ENCODE measurements at places on chromosomes 13 and 19.

- no peak for DNase-seq
These were observed 792.4 kb upstream of the SLITRK5 start for GRCh38 chr13:86878781-86879180.

GRCh38 chr13:41053384-41053826, 7.9 kb upstream of the WBP4 start:
- DNase-seq, result peak; percentile 79

DNA sequence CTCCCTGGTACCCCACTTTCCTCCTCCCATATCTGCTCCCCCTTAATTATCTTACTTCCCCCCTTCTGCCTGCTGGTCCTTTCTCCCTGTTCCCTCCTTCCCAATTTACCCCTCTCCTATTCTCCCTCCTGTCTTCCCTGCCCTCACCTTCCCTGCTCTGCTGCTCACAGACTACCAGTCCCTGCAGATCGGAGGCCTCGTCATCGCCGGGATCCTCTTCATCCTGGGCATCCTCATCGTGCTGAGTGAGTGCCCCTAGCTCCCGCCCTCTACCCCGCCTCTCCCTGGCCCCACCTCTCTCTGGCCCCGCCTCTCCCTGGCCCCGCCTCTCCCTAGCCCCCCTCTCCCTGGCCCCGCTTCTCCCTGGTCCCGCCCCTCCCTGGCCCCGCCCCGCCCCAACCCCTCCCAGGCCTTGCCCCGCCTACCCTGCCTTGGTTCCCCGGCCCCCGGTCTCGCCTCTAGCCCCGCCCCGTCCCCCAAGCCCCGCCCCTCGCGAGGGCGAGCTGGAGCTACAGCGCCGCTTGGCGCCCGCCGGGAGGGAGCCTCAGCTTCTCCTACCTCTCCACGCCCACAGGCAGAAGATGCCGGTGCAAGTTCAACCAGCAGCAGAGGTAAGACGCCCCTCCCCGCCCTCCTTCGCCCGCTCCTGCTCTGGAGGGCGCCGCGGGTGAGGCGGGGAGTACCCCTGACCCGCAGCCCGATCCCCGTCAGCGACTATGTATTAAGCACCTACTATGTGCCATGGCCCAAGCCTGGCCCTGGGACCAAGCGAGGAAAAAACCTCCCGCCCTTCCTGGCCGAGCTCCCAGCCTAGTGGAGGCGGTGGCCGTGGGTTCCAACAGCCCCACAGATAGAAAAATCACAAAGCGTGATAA, 1.9 kb upstream of the FXYD7 start:
- peak; percentile 87 for DNase-seq

DNA sequence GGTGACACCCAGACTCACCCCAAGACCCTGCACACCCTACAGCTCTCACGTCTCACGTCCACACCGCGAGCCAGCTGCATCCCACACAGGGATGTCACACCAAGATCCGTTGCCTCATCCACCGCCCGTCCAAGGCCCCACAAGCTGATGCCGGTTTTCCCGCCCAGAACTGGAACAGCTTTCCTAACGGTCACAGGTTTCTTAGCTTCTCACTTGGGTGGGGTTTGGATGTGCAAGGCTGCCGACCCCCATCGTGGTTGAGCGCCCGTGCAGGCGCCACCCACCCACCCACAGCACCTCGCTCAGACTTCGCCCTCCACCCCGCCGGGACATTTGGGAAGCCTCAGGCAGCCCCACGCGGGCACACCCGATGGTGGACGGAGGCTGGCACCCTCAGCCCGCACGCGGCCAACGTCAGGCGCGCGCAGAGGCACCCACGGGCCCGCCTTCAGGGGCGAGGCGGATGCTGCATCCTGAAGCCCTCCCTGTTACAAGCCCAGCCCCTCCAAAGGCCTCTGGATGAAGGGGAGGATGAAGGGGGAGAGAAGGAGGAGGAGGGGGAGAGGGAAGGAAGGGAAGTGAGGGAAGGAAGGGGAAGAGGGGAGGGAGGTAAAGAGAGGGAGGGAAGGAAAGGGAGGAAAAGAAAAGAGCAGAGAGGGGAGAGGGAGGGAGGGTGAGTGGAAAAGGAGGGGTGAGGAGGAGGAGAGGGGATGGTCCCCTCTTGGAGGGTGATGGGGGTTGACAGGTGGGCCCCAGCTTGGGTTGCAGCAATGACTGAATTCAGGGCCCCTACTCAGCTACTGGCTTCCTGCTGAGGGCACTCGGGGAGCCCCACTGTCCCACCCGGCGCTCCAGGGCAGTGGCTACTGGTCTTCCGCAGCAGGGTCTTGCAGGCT, 12.8 kb downstream of the ONECUT3 start:
- DNase-seq, result peak; percentile 39

DNA sequence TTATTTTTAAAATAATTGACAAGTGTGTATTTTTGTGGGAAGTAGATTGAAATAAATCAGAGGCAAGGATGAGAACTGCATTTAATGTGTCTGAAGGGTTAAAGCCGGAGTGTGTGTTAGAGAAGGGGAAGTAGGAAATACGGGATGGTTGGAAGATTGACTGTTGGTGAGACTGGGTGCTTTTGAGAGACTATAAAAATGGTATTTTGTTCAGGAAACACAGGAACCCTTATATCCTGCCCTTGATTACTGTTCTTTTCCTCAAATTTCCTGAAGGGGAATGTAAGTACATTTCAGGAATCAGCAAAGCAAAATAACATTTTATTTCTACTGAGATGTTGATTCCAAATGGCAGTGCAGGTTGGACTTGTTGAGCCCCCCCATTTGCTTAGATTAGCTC, 15.1 kb downstream of the IFT88 start:
- no peak for DNase-seq

- no peak for DNase-seq
These were observed 360.4 kb downstream of the ENOX1 start for GRCh38 chr13:43426355-43426754.

GRCh38 chr13:105773863-105774538, 761.5 kb downstream of the EFNB2 start:
- no peak for DNase-seq

GRCh38 chr13:74048756-74049155, 85.4 kb downstream of the KLF12 start:
- DNase-seq, result no peak

DNA sequence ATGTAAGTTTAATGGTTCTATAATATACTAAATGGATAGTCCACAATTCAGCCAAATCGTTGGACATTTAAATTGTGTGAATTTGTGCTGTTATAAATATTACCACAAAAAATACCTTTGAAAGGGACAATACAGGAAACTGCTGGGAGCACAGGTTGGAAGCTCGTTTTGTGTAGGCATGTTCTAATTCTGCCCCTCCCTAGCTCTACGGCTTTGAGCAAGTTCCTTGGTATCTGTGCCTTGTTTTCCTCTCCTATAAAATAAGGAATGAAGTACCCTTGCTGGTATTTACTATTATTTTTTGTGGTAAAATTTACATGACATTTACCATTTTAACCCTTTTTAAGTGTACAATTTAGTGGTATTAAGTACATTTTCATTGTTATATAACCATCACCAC, 102.6 kb upstream of the SLC7A1 start:
- DNase-seq, result no peak

GRCh38 chr13:109163037-109163379, 533.6 kb downstream of the MYO16 start:
- DNase-seq, result no peak

DNA sequence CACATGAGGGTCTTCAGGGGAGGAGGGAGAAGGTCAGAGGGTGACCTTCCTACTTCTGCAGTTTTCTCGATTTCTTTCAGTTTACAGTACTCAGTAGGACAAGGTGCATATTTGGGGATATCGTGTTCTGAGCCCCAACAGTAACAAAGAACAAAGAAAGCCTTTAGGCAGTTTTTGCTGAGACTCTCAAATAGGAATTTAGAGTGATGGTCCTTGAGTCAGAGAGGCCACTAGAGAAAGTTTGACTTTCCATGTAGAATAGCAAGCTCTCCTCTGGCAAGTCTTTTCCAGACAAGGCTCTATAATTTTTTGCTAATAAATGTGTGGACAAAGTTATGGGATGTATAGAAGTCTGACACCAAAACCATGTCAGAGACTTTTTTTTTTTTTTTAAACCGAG, 194.6 kb downstream of the TM9SF2 start:
- DNase-seq, result no peak

GRCh38 chr19:29418201-29418600, 107.6 kb upstream of the VSTM2B start:
- no peak for DNase-seq

- DNase-seq, result no peak
These were observed 16.9 kb upstream of the BCL3 start for GRCh38 chr19:44731622-44732021.

DNA sequence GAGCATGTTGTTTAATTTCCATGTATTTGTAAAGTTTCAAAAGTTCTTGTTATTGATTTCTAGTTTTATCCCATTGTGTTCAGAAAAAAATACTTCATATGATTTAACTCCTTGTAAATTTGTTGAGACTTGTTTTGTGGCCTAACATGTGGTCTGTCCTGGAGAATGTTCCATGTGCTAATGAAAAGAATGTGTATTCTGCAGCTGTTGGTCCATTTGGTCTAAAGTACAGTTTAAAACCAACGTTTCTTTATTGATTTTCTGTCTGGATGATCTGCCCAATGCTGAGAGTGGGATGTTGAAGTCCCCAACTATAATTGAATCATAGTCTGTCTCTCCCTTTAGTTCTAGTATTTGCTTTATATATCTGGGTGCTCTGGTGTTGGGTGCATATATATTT, 34.9 kb upstream of the TPP2 start:
- no peak for DNase-seq

GRCh38 chr13:74288361-74288911, 154.2 kb upstream of the KLF12 start:
- peak; percentile 66 for DNase-seq

DNA sequence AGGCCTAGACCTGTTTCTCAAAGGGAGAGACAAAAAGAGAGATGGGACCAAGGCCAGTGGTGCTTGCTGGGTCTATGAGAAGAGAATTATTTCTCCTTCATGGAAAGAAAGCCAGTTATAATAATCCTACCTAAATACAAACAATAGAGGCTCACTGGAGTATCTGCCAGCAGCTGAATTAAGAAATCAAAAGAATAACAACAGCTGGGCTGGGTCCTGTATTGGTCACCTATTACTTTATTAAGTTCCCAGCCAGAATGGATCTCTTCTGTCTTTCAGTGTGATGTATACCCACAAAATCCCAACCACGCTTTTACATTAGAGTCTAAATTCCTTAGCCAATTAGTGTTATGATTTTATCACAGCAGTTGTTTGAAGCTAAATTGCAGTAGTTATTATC, 297.8 kb upstream of the DACH1 start:
- DNase-seq, result no peak

DNA sequence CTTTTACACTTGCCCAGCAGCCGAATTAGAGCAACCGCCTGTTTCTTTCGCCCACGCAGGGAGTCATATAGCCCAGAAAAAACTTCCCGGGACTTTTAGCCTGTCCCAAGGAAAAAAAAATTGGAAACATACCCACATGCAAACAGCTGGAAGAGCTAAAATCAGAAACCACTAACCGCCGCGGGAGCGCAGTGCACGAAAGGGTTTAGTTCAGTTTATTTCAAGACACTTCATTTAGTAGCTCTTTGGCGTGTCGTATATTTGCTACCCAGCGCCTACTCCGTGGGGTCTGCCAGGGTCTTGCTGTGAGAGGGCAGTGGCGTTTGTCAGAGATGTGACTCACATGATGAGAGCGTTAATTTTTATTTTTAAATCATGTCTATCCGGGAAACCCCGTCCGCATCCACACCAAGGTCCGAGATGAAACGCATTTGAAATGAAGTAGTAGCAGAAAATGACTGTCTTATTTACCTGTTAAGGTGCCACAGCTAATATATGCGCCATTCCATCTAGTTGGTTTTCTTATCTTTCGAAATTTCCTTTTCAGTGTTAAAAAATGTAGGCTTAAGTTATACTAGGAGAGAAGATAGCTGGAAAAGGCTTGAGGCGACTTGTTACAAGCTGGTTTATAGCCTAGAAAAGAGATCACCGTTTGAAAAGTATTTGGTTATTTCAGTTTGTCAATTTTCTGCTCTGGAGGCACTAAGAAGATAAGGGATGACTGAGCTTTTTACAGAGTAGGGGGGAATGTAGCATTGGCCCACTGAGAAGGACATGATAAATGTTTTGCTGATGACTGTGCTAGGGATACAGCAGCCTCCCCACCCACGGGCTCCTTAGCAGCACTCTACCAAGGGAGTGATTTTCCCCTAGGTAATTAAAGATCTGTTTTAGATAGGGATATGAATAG, 1.7 kb downstream of the KLF5 start:
- DNase-seq, result peak; percentile 27

DNA sequence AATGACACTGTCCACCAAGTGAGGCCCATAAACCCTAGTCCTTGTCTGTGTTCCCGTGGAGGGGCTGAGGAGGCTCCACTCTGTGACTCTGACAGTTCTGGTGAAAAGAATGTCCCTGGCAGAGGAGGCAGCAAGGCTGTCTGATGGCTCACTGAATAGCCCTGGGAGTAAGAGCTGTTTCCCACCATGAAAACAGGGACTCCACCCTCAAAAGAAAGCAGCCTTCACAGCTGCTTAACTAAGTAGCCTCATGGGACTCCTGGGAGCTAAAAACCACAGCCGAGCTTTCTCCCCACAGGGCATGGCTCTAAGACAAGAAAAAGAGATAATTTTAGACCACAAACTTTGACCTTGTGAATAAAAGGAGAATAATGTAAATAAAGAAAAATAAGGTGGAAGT, 135.1 kb upstream of the FRY start:
- DNase-seq, result no peak

DNA sequence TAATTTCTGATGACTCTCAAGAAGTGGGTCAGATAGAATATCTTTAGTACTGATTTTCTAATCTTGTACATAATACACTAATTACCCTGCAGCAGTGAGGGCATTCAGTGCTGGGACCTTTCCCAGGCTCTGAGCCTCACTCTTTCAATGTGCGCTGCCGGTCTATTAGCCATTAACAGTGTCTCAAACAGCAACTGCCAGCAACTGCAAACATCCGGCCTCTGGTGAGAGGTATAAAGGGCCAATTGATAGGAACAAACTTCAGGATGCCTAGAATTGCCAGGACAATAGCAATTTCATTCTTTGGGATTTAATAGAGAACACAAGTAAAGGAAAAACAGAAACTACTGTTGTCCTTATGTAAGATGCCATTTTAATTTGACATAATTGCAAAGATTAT, 604.4 kb upstream of the SPRY2 start:
- DNase-seq, result no peak

DNA sequence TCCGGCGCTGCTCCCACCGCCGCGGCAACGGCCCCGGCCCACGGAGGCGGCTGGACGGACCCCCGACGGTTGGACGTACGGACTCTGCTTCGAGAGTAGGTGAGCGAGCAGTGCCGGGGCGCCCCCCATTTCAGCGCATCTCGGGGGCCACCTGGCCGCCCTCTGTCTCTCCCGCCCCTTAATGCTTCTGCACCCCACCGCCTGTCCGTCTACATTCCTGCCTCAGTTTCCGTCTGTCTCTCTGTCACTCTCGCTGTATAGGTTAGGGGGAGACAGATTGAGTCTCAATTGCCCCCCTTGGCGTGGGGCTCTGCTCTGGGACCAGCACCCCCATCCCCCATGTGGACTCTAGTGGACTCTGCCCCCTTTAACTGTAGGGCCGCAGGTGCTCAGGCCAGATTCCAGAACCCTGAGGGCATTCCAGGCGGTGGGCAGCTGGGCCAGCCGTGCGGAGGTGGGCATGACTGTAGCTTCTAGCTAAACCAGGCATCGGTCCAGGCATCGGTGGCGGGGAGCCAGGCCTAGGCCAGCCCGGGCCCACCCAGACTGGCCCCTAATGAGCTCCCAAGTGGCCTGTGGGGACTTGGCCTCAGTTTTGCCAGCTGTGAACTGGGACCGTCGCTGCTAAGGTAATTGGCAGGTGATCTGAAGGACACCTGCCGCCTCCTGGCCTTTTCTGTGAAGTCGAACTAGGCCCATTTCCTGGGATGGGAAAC, 373 bp downstream of the TNFAIP8L1 start:
- DNase-seq, result no peak
